ENCODE measurements at places on chromosomes 16 and 17.

DNA sequence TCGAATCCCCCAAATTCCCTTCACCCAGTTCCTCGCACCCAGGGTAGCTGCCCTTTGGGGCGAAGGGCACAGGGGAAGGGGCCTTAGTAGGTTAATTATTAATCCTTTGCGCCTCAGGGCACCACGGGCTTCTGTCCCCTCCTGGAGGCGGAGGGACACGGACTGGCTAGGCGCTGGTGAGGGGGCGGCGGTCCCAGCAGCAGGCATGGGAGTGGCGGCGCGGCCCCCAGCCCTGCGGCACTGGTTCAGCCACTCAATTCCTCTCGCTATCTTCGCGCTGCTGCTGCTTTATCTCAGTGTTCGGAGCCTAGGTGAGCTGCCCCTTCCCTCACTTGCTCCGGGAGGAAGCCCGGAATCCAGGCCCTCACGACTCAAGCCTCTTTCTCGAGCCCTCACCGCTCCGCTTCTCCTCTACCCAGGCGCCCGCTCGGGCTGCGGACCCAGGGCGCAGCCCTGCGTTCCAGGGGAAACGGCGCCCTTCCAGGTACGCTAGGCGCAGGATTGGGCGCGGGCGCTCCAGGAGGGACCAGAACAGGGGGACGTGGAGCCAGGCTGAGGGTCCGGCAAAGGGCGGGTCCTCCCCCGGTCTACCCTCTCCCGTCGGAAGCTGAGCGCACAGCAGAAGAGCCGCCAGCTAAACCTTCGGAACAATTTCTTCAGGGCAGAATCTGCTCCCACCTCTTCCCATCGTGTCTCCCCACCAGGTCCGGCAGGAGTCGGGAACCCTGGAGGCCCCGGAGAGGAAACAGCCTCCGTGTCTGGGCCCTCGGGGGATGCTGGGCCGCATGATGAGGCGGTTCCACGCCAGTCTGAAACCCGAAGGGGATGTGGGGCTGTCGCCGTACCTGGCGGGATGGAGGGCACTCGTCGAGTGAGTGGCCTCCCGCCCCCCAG is at the start of gene GLTPD2:
GLTPD2 (plus strand) TSS at position 158 of the 894 bp plus-strand sequence; CDS start at position 206, 48 bp downstream.
- DNase-seq, result no peak

- DNase-seq, result no peak
Observed at GRCh38 chr16:10862438-10862837, 14.6 kb upstream of the CIITA start.

DNA sequence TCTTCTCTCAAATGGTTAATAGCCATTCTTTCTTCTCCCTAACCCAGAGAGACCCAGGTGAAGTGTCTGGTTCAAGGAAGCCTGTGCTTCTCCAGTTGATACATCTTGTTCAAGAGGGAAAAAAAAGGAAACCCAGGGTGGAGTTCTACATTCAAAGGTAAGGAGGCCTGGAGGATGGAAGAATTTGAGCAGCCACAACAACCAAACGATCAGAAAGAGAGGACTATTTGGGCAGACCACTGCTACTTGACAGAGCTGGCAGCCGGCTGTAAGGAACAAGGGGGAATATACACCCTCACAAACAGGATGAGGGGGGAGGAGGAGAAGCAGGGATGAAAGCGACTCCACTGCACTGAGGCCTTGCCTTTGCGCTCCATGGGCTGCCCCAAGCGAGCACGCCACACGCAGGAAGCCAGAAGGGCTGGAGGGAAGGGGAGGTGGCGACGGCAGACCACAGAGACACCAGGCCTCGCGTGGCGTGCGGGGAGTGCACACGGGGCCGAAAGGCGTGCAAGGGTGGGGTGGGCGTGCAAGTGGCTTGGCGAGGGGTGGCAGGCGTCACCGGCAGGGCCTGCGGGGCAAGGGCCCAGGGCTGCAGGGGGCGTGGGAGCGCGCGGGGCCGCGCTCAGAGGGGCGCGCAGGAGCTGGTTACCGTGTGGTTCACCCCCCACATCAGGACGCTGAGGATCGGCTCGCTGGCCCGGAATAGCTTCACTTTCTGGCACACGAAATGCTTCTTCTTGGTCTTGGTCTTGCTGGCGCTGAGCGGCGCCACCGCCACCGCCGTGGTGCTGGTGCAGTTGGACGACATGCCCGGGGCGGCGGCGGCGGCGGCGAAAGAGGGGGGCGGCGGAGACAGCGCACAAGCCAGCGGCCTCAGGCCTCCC is 499 bp downstream of the PIP4K2B start:
- peak; percentile 22 for DNase-seq

DNA sequence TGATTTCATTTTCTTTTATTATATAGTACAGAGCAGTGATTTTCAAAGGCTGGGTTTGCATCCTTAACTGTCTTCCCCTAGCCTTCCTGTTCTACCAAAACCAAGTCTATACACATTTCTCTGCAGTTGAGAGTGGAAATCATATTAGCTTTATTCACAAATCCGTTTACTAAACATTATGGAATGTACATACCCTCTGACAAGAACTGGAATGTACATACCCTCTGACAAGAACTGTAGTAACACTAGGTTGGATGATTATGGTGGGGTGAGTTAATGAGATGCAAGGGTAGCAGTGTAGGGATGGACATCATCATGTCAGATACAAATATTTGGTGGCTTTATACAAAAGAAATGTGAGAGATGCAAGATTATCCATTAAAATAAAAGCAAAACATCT is 154.8 kb downstream of the CYB561 start:
- DNase-seq, result no peak

GRCh38 chr16:79253100-79253631 is 347.4 kb downstream of the MAF start:
- DNase-seq, result no peak

DNA sequence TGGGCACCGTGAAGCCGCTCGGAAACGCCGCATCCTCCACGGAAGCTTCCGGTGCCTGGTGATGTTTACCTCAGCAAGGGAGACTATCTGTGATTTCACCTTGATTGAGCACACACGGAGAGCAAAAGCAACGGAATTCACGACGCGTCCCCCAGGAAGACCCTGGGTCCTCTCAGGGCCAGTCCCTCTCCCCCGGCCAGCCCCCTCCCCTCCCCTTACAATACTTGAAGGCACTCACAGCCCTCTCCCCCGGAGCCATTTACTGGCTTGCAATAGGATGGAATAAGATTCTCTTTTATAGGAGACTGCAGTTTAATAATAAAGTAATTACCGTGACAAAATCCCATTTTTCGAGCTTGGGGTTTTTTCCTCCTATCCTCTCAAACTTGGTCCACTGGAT is 104.7 kb downstream of the ENGASE start:
- DNase-seq, result no peak

- no peak for DNase-seq
Observed at GRCh38 chr17:13765701-13766100, 164.0 kb upstream of the HS3ST3A1 start.

GRCh38 chr17:14871921-14872320 is 393.2 kb downstream of the PMP22 start:
- no peak for DNase-seq

DNA sequence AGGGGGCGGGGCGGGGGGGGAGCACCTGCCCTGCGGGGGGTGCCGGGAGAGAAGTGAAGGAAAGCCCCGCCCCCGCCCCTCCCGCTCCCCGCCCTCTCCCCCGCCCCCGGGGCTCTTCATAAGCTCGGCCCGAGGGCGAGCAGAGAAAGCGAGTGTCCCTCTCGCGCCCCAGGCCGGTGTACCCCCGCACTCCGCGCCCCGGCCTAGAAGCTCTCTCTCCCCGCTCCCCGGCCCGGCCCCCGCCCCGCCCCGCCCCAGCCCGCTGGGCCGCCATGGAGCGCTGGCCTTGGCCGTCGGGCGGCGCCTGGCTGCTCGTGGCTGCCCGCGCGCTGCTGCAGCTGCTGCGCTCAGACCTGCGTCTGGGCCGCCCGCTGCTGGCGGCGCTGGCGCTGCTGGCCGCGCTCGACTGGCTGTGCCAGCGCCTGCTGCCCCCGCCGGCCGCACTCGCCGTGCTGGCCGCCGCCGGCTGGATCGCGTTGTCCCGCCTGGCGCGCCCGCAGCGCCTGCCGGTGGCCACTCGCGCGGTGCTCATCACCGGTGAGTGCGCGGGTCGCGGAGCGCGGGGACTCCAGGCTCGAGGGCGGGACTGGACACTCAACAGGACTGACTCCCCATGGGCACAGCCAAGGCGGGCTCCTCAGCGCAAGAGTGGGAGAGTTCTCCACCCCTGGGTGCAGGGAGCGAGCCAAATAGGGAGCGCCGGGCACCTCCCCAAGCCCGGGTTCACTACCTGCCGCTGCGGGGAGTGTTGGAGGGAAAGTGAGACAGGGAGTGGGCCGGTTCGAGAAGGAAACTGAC is at the start of gene HSD11B2:
HSD11B2 (plus strand) TSS at position 145 of the 798 bp plus-strand sequence; CDS start at position 273, 128 bp downstream.
- DNase-seq, result no peak

- no peak for DNase-seq
Observed at GRCh38 chr16:57634171-57634570, 5.7 kb downstream of the ADGRG1 start.

All from stimulated activated CD4-positive, alpha-beta T cell treated with anti-CD3 and anti-CD28 coated beads, TNF-alpha, amount 100 ng/mL, for 48 hours (primary cell).